ENCODE measurements at places on chromosomes 1 and 21.

- DNase-seq = no peak
Observed at GRCh38 chr1:87840767-87841166, 512.1 kb downstream of the LMO4 start.

- DNase-seq = no peak
Observed at GRCh38 chr1:228513236-228513900, 26.2 kb downstream of the RNF187 start.

DNA sequence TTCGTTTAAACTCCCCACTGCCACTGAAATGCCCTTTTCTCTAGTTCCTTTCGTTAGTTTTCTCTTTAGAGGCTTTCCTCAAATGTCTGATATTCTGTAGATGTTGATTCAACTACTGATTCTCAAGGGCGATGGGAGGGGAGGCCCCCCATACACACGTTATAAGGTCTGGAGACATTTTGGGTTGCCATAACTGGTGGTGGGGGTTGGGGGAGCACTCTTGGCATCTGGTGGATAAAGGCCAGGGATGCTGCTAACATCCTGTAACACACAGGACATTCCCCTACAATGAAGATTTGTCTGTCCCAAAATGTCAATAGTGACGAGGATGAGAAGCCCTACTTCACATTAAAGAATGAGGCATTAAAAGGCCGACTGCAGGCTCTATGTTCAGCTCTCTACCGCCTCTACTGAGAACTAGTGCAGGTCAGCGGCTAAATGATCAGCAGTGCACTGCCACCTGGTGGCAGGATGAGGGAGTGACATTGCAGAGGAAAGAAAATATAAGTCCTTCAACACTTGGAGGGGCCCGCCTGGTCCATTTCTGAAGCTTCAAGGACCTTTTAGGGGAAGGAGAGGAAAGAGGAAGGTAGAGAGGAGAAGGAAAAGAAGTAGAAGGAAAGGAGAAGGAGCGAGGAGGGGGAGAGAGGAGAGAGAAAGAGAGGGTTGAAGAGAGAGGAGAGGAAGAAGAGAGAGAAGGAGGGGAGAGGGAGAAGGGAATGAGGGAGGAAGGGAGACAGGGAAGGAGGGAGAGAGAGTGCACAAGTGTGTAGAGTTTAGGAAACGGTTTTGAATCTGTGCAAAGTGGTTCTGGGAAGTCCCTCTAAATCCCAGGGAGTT lies 29.4 kb downstream of the ALG14 start:
- DNase-seq = peak; percentile 92

DNA sequence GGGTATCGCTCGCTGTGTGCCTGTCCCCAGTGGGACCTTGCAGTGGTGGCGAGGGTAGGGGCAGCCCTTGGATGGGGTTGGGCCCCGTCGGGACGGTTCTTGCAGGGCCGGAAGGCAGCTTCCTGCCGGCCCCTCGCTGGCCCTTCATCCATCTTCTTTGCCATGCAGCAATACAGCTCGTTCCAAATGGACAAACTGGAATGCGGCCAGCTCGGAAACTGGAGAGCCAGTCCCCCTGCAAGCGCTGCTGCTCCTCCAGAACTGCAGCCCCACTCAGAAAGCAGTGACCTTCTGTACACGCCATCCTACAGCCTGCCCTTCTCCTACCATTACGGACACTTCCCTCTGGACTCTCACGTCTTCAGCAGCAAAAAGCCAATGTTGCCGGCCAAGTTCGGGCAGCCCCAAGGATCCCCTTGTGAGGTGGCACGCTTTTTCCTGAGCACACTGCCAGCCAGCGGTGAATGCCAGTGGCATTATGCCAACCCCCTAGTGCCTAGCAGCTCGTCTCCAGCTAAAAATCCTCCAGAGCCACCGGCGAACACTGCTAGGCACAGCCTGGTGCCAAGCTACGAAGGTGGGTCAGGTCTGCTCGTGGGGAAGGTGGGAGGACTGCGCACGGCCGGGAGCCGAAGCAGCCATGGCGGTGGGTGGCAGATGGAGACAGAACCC lies 45.8 kb downstream of the SIM2 start:
- DNase-seq = no peak

DNA sequence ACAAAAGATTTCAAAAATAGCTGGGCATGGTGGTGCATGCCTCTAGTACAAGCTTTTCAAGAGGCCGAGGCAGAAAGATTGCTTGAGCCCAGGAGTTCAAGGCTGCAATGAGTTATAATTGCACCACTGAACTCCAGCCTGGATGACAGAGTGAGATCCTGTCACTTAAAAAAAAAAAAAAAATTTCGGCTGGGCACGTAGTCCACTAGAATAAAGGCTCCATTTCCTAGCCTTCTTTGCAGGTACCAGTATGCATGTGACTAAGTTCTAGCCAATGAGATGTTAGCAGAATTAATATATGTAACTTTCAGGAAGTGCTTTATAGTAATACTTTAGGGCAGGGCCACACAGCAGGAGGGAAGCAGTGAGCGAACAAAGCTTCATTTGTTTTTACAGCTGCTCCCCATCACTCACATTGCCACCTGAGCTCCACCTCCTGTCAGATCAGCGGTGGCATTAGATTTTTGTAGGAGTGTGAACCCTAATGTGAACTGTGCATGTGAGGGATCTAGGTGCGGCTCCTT lies 28.8 kb upstream of the SYDE2 start:
- no peak for DNase-seq

- peak; percentile 25 for DNase-seq
Observed at GRCh38 chr1:161197560-161198193, 1.2 kb downstream of the ADAMTS4 start.

- DNase-seq = peak; percentile 12
Observed at GRCh38 chr1:114033216-114033706, 54.0 kb downstream of the OLFML3 start.

DNA sequence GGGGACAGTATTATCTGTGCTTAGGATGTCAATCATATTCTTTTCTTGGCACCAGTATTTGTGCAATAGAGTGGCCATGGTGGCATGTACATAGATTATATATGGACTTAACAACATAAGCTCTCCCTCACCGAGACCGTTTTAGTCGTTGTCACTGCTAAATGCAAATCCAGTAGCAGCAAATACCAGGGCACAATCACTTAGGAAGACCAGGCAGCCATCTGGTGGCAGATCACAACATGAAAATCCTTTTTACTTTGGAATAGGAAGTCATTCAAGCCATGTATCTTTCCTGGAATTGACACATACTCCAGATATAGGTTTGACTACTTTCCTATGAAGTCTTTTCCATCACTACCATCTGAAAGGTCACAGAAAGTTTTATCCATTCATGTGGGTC lies 53.2 kb upstream of the C1orf87 start:
- DNase-seq = no peak

DNA sequence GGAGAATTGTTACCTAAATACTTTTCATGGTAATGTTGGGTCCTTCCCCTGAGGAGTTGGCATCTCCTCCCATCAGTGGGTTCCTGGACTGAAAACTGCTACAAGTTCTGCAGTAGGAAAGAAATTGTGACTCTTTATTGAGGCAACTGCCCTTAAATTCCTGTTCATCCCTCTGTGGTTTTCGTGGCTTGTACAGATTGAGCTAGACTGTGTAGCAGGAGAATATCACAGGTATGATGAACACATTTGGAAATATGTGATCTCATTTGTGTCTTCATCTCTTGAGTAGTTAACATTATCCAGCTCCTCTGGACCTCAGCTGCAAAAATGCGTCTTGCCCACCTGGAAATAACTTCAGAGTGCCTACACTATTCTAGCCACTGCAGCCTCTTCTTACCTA lies 390.6 kb downstream of the PTPRC start:
- DNase-seq = no peak

- no peak for DNase-seq
Observed at GRCh38 chr1:221093903-221094791, 214.9 kb downstream of the HLX start.

DNA sequence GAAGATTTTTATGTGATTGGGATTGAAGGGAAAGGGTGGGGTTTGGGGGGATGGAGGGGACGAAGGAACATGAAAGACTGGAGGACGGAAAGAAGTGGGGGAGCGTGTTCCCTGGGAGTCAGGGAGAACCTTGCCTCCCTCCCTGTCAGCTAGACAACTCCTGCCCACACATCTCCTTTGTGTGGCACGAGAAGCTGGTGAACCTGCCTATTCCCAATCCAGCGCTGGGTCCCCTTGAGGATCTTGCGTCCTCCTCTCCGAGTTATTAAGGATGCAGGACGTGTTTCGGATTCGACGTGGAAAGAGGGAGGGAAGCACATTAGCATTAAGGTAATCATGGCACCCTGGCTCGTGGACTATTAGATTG lies 1.4 kb downstream of the LRRC7 start:
- no peak for DNase-seq

Measured in umbilical cord (tissue), 2 donors.